Mucosa of descending colon (tissue), 3 donors: ENCODE measurements at places on chromosomes 13 and 19. TPM values are rescaled to one million over a fixed set of nuclear protein-coding genes. Genes with fewer than 3 reads are reported as not detected.

DNA sequence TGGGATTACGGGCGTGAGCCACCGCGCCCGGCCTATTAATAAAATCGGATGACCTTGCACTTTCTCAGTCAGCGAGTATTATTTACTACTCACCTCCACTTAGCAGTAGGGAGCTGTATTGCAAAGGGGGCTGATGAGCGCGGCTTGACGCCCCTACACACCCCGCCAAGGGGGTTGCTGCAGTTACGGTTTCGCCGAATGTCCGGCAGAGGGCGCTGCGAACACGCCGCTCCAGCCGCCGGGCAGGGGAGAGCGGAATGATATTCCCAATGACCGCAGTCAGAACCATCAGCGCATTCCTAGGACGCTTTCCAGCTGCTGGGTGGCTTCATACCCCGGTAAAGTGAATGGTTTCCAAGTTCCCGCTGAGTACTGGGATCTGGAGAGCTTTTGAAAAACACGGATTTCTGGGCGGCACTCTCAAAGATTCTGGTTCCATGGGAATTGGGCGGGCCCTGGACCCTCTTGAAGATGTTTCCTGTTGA lies 30.0 kb upstream of the TPT1 start:
- DNase-seq = peak; percentile 72

GRCh38 chr13:20823071-20823470 lies 49.3 kb upstream of the EEF1AKMT1 start:
- no peak for DNase-seq

DNA sequence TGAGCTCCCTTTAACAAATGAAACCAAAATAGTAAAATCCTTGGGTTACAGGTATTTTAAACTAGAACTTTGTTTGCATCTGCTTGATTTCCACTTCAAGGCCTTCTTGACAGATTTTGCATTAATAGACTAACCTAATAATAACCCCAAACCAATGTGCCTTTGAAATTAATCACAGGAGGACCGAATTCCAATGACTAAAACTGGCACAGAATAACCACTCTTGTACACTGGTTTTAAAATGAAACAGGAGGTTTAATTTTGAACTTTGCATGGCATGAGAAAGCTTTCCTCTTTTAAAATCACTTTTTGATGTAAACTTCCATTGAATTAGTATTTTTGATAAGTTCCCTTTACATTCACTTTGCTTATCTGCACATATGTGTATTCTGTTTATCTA lies 269.6 kb downstream of the SLITRK5 start:
- DNase-seq = no peak

DNA sequence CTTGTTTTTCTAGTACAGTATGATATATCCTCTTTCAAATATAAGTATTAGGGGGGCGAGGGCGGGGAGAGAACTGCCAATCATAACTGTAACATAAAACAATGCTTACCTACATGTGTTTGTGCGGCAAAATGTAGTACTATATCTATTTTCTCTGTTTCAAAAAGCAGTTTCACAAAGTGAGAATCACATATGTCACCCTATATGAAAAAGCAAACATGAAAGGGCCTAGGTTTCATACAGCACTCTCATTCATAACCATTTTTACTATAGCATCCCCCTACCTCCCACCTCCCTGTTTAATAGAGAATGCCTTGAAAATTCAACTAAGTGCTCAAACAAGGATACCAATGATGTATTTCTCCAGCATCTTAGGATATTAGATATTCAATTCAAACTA lies 5.2 kb downstream of the TGDS start:
- DNase-seq = no peak

- DNase-seq = no peak
These were observed 348.8 kb downstream of the GPC5 start for GRCh38 chr13:91747186-91747585.

DNA sequence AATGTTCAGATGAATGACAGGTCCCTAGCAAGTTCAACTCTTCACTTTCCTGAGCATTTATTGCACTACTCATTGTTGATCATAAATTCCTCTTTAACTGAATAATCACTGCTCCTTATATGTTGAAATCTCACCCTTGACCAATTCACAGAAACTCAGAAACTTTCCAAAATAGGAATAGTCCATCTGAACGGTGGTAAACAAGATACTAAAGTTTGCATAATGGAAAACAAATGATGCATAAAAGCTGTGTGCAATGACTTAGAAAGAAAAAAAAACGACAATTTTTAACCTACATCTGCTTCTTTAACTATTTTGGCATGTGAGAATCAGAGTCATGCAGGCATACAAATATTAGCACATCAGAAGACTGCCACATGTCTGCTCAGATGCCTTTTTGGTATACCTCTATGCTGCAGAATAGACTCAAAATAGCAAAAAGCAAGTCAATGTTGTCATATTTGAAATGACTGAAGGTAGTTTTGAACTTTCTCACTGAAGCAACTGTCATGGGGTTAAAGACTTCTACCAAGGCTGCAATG lies 34.8 kb downstream of the SLC10A2 start:
- DNase-seq = no peak

DNA sequence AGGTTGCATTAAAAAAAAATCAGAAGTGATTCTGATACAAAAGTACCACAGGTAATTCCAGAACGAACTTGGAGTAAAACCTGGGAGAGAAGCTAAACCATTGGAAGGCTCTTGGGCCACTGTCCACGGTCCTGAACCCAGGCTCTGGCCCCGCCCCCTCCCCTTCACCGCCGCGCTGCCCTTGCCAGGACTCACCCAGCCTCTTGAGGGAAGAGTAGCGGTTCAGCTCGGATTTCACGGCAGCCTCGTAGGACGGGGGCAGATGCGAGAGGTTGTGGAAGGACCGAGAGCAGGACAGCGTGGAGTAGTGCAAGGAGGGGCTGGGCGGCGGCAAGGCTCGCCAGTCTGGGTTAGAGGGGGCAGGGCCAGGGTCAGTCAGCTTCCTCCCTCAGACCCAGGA lies 5.7 kb downstream of the SHISA7 start:
- DNase-seq = no peak

Gene FSD1
- 2.0 TPM for total RNA-seq

Gene GJB6
- total RNA-seq = not detected

Gene RGCC
- total RNA-seq = 14.0 TPM

Gene TYK2
- 104 TPM for total RNA-seq

Gene MAMSTR
- 2.4 TPM for total RNA-seq
